ENCODE measurements at places on chromosomes 7 and 10.
A peak's percentile ranks its signal among the peaks of the same experiment; 100 is the strongest.

- peak; percentile 10 for DNase-seq
Measured at GRCh38 chr7:81857385-81857784, 87.5 kb upstream of the HGF start.

DNA sequence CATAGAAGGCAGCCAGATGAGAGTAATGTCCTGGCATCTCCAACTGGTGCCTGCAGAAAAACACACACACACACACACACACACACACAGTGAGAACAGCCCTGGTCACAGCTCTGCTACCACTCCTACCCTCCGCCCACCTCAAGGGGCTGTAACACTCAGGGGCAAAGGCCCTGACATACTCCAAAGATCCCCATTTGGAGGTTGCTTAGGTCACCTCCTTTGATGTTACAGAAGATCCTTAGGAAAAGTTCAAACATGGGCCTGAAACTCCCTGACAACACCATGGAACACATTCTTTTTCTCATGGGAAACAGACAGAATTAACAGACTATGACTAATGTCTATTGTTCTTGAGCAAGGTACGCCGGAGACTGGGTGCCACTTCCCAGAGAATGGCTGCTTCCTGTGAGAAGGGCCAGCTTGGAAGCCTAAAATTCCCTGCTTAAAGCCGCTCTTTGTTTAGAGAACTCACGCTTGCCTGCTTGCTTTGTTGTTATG, 27.7 kb downstream of the DENND11 start:
- DNase-seq, result no peak

- no peak for DNase-seq
Measured at GRCh38 chr10:101444058-101444898, 90.3 kb downstream of the BTRC start.

DNA sequence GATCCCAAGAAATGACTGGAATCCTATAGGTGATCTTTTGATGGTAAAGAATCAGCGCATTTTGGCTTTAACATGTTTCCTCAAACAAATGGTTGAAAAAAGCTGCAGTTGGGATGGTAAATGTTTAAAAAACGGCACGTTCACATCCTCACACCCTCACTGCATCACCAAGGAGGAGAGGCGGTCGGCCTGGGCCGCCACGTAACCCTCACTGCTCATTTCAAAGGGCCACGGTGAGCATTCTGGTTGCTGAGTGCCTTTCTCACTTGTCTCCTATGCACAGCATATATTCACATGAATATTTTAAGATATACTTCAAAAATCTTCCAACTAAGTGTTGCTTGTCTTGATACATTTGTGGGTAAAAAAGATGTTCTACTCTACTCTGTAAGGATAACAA, 233.2 kb downstream of the DNAJB6 start:
- DNase-seq, result no peak

GRCh38 chr10:115948465-115948864, 324.5 kb downstream of the GFRA1 start:
- DNase-seq, result peak; percentile 46

DNA sequence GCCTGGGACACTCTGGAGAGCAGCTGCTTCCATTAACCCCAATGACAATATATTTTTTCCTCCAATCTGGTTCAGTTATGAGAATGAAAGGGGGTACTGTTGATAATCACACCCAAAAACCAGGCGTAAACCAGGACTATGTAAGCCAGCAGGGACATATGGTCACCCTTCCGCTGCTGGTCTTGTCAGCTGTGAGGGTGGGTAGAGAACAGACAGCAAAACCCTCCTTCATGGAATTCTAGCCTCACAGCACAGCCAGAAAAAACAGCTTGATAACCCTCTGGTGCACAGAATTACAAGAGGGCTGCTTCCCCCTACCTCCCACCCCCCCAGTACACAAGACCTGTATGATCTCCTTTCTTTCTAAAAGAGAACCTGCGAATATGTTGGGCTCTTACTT, 368.8 kb upstream of the ZMIZ1 start:
- no peak for DNase-seq

GRCh38 chr10:22017283-22018020, 13.9 kb upstream of the DNAJC1 start:
- DNase-seq, result no peak

GRCh38 chr7:8585591-8585990, 152.2 kb downstream of the NXPH1 start:
- DNase-seq, result no peak

DNA sequence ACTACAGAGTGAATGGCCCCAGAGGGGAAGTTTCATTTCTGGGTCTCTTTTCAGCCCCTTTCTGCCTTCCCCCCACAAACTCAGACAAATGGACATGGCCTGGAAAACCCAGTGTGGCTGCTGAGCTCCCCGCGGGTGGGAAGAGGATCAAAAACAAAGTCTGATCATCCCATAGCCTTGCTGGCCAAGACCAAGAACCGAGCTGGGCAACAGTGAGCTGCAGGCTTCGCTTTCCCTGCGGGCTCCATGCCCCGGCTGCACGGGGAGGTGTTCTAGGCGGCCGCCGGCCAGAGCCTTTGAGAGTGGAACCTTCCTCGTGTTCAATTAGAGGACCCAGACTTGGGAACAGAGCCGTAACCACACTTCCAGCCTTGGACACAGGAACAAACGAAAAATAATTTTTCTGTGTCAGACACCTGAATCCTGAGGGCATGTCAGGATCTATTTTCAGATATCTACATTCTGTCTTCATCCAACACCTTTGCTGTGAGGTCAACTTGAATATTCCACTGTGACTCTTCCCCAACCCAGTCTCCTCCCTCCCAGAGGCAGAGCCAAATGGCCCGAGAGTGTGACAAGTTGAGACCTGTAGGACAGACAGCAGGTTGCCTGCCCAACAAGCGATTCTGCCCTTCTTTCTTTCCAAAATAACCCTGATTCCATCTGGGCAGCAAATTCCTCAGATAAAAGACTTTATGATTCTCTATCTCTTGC, 26.0 kb downstream of the WDR86 start:
- DNase-seq, result no peak

GRCh38 chr10:24556750-24557742, 166.6 kb downstream of the ARHGAP21 start:
- DNase-seq, result peak; percentile 66

DNA sequence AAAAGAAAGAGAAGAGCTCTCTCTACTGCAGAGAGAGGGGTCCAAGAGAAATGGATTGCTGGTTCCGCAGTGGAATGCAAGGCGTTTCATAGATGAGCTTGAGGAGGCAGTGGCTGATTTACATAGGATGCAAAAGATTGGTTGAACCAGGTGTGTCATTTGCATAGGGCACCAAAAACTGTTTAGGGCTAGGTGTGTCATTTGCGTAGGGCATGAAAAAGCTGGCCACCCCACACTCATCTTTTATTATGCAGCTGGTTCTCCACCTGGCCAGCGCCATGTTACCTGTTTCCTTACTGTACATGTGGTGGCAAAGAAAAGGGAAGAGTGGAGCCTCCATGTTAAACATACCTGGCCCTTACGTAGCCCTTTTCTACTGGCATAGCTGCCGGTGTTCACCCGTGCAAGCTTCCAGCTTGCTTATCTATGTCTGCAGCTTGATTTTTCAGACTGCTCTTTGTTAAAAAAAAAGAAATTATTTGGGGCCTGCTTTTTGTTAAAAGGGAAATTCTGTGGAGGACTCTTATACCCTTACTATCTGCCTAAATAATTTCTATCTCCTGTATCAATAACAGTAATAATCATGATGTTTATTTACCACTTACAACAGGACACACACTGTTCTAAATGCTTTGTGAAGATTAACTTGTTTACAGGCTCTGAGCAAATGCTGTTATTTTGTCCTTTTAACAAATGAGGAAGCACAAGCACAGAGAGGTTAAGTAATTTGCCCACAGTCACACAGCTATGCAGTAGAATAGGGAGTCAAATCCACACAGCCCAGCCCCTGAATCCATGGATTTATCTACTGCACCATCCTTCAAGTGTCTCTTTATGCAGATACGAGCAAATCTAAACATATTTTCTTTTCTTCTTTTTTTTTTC, 33.3 kb downstream of the CASP7 start:
- no peak for DNase-seq

DNA sequence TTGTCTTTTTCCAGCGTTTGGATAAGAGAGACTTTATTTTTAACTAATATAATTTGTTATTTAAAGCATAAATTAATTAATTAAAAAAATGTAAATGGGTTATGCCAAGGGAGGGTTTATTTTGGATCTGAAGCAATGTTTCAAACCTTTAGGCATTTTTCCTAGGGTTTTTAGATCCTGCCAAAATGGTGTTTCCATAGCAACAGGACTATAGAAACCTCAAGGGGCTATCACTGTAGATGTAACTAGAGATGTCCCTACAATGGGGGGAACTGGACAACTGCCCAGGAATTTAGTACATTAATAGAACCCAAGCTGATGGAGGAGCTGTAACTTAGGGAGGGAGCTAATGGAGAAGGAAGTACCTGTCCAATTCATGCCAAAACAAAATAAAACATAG, 57.3 kb downstream of the SLC39A12 start:
- DNase-seq, result no peak

DNA sequence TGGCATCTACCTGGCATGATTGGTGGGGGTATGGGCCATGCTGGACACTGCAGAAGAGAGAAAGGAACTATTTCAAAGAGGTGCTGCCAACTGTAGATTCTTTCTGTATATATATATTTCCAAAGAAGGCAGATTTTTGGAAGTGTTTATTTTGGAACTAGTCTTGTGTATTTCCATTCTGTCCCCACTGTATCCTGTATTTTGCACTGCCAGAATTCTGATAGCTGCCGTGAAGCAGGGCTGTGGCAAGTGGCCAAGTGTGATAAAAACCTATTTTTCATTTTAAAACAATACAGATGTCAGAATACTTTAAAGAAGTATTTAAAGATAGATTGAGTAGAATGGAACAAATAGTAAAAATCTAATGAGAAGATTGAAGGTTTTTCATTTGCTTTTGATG, 17.1 kb downstream of the MCU start:
- no peak for DNase-seq

- no peak for DNase-seq
Measured at GRCh38 chr10:100615908-100616307, 80.2 kb downstream of the HIF1AN start.

DNA sequence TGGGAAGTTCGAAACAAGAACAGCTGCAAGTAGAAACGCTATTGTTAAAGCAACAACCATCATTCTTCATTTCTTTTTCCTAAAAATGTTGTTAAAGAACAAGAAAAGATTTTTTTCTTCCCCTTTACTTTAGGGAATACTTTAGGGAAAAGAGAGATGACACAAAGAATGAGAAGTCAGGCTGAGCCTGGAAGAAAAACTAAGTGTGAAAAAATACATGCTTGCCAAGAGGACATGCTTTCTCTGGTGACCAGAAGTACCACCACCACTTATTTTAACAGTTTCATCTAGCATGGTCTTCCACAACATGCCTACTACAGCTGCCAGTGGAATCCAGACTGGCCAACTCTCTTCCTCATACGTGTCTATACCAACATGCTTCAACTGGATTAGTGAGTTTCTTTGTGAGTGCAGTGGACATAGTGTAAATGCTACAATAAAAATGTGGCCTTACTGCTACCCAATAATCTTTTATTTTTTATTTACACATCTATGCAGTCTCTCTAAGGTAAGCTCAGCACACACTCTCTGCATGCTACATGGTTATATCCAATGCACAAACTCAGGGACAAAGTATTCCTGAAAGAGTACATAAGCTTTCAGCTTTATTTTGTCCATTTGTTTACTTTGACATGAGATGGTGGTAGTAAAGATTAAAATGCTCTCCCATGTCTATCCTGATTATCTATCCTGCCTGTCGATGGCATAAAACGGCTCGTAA, 196.2 kb downstream of the TAX1BP1 start:
- DNase-seq, result no peak

- DNase-seq, result no peak
Measured at GRCh38 chr10:83542774-83543411, 596.4 kb upstream of the GHITM start.

DNA sequence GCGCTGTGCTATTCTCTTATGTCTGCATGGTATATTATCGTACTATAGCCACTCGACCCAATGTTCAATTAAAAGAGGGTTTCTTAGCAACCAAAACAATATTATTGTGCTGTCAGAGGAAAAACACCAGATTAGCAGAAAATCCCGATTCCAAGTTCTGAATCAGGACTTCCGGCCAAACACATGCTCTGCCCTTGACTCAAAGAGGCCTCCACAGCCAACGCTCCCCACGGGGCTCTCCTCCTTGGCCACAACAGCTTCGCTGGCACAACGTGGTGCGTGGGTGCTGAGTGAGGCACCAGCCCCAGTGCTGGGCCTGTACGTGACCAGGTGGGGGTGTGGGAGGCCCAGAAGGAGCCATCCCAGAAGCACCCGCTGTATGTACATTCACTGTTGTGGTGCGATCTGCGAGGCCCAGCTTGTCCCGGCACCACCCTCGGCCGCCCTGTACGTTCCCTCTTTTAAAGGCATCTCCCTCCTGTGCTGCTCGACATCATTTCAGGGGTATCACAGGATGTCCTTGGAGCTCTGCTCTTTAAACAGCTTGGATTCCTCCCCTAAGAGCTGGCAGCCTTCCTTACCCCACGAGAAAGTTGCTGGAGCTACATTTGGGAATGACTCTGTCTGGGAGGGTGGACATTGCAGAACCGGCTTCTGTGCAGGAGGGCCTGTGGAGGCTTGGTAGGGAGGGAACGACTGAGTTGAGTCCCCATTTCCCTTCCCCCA, 736.2 kb downstream of the PARD3 start:
- peak; percentile 86 for DNase-seq

All from AG20443 (cell line).